H9 (cell line): ENCODE measurements at places on chromosomes 1 and 21. TPM values are rescaled to one million over a fixed set of nuclear protein-coding genes. Genes with fewer than 3 reads are reported as not detected.

- H3K27ac ChIP-seq, result no peak overlapping the region
- no peaks in the 10 kb centered on the region for H3K36me3 ChIP-seq
- H3K4me1 ChIP-seq, result no peaks in the 10 kb centered on the region
- DNase-seq, result no peak
- H3K4me3 ChIP-seq, result no peak overlapping the region
- no peaks in the 10 kb centered on the region for H3K27me3 ChIP-seq
Measured at GRCh38 chr1:187509091-187509490, 680.3 kb downstream of the PLA2G4A start.

GRCh38 chr1:35164893-35165292 is 28.1 kb downstream of the SFPQ start:
- no peak overlapping the region for H3K27ac ChIP-seq
- no peaks in the 10 kb centered on the region for H3K4me1 ChIP-seq
- H3K4me3 ChIP-seq, result no peak overlapping the region

- no peak overlapping the region for H3K27ac ChIP-seq
- no peak overlapping the region for H3K4me3 ChIP-seq
- H3K36me3 ChIP-seq, result no peaks in the 10 kb centered on the region
- no peak for DNase-seq
Measured at GRCh38 chr1:72060466-72061245, 221.7 kb downstream of the NEGR1 start.

The OR2L5 gene
- not detected in 2 replicates for total RNA-seq

The INKA2 gene
- total RNA-seq, result 11.9 and 12.3 TPM in 2 replicates

DNA sequence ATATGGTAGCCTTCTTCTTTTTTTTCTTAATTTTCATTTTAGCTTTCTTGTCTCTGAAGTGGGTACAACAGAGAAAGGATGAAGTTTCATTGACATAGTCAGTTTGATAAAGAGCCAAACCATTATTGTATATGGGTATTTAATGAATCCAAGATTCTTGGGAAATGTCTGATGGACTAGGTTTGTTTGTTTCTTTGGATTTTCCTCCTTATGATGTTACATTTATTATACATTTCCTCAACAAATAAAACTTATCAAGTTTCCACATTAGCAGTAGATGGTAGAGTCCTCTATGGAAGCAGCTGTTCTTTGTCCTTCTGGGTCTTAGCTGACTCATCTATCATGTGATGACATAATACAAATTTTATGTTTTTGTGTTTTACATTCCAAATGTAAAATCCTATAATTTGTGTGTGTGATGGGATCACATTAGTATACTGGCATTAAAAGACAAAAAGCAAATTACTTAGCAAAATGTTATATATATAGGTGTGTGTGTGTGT is 6.0 kb downstream of the COL24A1 start:
- no peak overlapping the region for H3K27ac ChIP-seq
- H3K27me3 ChIP-seq, result peaks cover 15% of the 10 kb centered on the region
- H3K36me3 ChIP-seq, result no peaks in the 10 kb centered on the region
- H3K4me3 ChIP-seq, result no peak overlapping the region
- DNase-seq, result no peak

DNA sequence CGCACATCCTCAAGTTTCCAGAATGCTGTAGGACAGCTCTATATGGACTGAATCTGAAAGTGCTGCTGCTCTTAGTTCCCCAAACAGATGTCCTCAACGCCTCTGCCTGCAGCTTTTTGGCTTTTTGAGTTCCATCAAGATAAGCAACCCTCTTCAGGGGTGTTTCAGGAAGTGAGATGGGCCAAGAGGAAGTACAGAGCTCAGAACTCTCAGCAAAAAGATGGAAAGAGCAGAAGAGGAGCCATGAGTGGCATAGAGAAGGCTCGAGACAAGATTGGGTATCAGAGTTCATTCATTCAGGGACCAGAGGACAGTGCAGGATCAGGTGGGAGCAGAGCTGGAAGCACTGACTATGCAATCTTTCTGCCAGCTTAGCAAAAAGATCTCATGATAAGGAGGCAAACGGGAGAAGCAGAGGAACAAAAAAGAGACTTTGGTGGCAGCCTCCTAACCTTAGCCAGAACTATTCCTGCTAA is at the start of the genes ADORA3 and TMIGD3:
TSS of gene ADORA3 (minus strand) at position 49 of the 476 bp plus-strand sequence. CDS start 279 bp downstream, outside the sequence.
TSS of gene TMIGD3 (minus strand) at position 49 of the 476 bp plus-strand sequence. CDS start 279 bp downstream, outside the sequence.
- no peaks in the 10 kb centered on the region for H3K36me3 ChIP-seq
- no peak within 1 kb of the TSS for H3K27ac ChIP-seq
- H3K4me3 ChIP-seq, result no peak within 1 kb of the TSS
